ENCODE measurements at places on chromosomes 2 and 18.

DNA sequence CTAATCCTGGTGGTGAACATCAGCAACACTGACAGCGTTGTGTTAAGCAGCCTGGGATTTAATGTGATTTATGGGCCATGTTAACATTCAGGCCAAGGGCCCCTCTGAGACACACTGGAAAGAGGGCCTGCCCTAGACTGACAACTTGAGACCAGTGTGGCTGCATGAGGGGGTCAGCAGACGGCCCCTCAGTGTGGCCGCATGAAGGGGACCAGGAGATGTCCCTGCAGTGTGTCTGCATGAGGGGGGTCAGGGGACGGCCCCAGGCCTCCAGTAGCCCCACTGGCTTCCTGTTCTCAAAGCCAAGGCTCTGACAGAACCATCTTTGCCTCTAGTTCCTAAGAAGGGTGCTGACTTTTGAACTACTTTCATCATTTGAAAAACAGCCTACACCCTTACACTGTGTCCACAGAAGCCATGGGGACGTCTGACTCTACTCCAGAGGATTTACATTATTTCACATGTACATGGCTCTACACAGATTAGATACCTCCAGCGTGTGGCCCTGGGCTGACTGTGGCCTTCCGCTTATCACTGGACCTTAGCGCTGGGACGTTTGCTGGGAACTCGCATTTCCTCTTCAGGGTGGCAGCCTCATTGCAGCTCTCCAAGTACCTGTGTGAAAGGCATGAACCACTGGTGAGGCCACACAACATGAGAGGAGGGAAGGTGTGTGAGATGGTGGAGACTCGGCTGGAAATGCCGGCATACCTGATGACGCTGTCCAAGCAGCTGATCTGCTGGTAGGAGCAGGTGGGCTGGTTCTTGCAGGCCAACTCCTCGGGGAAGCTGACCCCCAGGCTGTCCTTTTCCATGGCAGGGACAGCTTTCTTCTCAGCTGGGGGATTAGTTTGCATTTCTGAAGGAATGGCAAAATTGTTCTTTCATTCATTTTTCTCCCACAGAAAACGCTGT lies 18.2 kb upstream of the HES6 start:
- peak; percentile 45 for DNase-seq

DNA sequence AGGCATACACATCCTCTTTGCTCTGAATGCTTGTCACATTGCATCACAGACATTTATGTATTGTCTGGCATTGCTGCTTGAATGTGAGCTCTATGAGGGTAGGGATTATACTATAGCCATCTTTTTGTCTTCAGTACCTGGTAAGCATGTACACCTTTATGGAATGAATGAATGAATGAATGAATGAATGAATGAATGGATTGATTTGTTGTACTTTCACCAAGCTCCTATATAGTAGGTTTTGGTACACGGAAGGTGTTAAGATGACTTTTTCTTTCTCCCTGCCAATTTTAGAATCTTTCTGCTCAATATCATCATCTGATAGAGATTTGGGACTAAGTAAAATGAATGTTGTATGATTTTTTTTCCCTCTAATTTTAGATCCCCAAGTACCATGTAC lies 13.5 kb downstream of the LTBP1 start:
- DNase-seq = no peak

DNA sequence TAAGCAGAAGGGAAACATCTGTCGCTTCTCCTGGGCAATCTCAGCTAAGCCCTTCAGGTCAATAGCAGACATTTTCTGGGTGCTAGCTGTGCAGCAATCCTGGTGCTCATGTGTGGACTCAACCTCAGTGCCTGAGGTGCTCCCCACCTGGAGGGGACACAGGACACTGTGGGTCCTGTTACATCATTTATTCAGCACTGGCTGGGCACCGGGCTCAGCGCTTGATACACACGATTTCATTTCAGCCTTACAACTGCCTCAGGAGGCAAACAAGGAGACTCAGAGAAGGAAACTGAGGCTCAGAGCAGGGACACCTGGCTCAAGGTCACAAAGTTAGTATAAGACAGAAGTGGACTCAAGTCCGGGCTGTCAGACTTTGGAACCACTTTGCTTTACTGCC lies 46.7 kb downstream of the MARCO start:
- DNase-seq = no peak

DNA sequence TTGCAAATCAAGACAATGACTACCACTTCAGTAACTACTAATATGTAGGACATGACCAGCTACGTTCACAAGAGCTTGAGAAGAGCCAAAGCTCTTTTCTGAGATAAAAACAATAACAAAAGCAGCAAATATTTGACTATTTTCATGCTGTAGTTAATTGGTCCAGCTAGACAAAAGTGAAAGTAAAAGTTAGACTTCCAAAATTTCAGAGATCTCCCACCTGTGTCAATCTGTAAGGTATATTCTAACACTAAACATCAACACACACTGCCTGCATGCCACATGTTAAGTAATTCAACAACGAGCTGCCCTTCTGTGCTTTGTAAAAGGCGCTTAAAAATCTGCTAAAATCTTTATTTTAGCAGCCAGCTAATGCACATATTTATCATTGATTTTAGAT lies 185.9 kb downstream of the SLC39A10 start:
- no peak for DNase-seq

DNA sequence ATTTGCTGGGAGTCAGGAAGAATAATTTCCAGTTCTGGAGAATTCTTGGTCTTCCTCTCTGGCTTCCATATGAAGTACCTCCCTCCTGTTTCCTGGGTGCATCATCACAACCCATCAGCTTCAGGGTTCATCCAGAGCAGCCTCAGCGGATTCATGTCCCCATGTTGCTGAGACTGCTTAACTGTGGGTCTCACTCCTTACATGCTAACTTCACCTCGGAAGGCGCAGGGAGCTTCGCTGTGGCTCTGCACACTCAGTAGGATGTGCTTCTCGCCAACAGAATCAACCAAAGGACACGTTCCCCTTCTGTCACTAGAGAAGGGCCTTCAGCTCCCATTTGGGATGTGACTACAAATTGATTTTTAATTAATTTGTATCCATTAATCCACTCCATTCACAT lies 24.2 kb downstream of the FBLN7 start:
- DNase-seq = peak; percentile 19

- no peak for DNase-seq
These were observed 48.7 kb downstream of the ZBTB7C start for GRCh38 chr18:48360376-48361021.

GRCh38 chr2:189204322-189204941 lies 24.9 kb upstream of the COL5A2 start:
- DNase-seq = no peak

GRCh38 chr2:215032153-215032552 lies 106.3 kb downstream of the ABCA12 start:
- DNase-seq = no peak

DNA sequence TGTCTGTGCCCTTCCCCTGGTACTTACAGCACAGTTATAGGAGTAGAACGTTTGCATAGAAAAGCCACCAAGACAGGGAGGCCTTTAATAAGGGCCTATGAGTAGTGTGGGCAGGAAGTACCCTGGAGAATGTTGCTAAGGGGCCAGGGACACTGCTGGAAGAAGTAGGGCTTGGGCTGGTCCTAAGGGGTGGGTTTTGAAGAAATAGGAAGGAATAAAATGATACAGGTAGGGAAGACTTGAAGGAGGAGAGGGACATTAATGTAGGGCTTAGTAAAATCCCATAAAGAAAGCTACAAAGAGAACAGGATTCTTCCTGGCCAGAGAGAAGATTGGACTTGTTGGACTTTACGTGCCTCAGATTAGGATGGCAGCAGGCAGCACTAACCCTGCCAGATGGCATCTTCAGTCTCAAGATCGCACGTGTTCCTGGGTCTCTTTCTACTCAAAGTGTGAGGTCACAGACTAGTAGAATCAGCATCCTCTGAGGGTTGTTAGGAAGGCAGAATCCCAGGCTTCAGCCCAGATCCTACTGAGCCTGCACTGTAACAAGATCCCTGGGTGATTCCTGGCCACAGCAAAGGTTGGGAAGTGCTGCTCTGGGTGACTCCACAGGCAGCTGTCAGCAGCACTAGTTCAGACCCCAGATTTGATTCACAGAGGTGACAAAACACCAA lies 39.2 kb downstream of the EPAS1 start:
- no peak for DNase-seq

GRCh38 chr2:401019-401679 lies 113.3 kb upstream of the ALKAL2 start:
- DNase-seq = no peak

GRCh38 chr2:237717366-237718276 lies 81.0 kb upstream of the RBM44 start:
- DNase-seq = no peak

DNA sequence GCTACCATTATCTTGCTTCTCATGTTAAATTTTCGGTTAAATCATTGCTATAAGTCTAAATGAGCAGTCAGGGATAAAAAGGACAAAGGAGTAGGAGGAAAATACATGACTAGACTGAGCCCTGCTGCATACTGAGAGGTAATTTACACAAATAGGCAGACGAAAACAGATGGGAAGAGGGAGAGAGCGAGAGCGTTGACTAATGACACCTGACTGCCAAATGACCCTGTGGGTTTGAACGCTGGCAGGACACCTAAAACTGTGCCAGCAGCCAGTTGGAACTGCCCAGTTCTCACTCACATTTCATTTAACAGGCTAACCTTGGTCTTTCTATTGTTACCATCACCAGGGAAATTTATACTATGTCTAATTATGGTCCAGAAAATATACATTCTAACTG lies 978.2 kb downstream of the CPS1 start:
- DNase-seq = no peak

GRCh38 chr2:61707984-61708852 lies 145.6 kb downstream of the FAM161A start:
- no peak for DNase-seq

DNA sequence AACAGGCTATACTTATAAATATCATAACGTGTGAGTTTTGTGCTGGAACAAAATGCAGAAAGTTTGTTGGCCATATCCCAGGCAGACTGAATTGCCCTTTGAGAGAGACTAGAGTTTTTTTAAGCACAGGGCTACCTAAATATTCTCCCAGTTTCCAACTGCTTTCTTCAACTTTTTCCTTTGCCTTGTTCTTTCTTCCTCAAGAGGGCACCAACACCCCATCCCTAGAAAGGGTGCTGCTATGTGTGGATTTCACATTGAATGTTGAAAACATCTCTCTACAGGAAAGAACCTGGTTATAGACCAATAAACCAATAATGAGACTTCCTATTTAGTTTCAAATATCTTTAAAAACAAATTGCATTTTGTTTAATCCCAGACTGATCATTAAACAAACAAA lies 87.9 kb downstream of the ICOS start:
- no peak for DNase-seq

GRCh38 chr2:152507907-152508306 lies 172.9 kb downstream of the FMNL2 start:
- DNase-seq = no peak

DNA sequence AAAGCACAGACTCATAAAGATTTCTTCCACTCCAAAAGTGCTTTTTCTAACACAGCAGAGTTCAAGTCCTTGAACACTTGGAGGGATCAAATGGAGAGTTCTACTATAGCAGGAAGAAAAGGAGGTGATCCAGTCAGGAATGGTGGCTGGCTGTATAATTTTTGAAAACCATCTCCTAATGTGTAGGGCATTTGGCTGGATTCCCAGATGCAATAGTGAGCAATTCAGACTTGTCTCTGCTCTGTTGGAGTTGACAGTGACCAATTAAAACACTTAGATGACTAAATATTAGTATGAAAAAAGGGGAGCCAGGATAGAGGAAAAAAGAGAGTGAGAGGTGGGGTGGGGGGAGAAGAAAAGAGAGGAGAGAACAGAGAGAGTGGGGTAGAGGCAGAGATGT lies 5.3 kb upstream of the G6PC2 start:
- no peak for DNase-seq

GRCh38 chr18:13323186-13323585 lies 104.6 kb downstream of the LDLRAD4 start:
- DNase-seq = no peak

DNA sequence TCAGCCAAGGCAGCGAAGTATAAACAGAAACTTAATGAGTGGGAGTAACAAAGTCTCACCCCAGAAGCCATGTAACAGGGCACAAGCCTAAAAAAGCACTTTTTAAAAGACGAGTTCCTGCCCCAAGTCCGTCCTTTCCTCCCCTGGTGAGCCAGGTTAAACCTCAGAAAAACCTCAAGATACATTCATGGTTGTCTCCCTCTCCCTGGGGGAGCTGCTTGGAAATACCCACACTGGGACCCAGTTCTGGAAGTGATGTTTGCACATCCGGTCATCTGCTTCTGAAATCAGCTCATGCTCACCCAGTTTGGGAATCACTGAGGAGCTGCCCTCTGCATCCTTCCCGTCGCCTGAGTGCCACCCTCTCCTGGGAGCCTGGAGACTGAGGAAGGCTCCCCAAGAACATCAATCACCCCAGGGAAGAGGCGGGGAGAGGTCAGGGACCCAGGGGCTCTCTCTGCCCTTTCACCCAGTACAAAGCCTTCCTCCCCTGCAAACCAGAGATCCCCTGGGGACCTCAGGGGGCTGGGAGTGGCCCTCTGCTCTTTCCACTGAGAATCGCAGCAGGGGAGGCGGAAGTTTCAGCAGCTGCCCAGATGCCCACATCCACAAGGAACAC lies 150.6 kb upstream of the AGAP1 start:
- no peak for DNase-seq

DNA sequence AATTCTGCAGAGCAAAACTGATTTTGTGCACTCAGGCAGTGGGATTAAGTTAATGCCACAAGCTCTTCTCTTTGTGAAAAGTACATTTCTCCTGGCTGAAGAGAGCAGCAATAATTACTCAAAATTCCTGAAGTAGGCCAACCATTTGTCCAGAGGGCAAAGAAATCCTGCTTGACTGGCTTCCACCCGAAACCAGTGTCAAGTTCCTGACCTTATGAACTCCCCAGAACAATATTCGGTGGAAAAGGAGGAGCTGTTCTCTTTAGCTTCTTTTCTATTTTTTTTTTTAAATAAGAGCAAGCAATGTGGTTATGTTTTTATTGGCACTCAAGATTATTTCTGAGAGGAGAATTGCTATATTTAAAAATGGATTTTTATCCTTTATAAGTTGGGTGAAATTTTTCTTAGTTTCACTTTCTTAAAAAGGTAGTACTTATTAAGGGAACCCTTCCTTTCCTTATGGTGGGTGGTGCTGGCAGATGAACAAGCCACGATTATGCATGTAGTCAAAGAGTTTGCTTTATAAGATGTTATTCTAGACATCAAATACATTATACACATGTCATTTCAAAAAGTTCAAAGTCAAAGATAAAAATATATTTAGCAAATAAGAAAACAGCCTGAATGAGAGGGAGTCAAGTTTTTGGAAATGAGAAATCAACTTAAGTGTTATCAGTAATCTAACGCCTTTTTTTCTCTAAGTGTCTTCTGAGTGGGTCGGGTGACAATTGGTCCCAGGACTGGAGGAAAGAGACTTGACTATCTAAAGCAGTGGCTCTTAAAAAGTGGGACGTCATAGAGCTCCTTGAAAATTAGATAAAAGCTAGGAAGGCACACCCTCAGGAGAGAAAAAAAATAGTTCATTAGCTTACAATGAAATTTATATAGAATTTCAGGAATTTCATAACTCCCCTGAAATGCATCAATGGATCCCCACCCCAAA lies 194.5 kb downstream of the IKZF2 start:
- no peak for DNase-seq

DNA sequence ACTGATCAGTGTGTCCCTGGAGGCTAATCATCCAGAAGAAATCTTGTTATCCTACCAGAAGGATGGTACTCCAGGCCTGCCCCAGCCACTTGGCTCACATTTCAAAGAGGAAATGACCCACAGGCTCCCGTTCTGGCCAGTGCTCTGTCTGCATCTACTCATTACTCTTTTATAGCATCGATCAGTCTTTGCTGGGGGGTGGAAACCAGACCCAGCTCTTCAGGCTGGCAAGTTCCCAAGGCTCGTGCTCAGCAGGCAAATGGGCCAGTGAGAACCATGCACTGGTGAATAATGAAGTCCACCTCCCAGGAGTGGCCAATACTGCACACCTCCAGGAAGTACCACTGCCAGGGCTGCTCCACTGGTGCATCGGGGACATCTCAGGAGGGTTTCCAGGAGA lies 38.8 kb downstream of the DNER start:
- no peak for DNase-seq
